ENCODE measurements at places on chromosomes 13 and 19.

DNA sequence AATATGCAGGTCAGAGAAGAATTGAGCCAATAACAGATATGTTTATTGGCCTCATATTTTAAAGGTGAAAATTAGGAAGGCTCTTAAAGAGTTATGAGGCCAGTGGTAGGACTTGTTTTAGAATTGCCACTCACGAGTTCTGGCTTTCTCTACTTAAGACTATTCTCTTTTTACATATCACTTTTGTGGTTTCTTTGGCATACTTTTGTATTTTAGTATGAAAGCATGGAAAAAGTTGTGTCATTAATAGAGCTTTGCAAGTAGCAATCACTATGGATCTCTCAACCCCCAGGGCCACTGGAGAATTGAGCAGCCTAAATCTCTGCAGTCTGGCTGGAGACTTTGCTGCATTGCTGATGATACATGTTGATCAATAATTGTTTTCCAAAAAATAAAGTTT lies 64.6 kb upstream of the SOX21 start:
- DNase-seq, result no peak

DNA sequence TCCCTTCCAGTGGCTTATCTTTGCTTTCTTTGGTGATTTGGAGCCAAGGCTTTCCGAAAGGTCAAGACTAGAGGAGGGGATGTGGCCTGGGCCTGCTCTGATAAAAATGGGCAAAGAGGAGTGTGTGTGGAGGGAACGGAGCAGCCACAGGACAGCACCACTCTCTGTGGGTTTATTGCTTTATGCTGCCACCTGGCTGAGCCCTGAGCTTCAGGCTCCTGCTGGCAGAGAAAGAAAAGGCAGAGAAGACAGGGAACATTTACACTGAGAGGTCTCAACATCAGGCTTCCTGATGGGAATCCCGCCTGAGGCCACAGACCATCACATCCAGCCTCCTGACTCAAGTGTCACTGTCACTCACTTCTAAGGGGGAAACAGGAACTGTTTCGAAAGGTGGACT lies 9.2 kb upstream of the GSX1 start:
- no peak for DNase-seq

- no peak for DNase-seq
Measured at GRCh38 chr19:29292153-29292552, 79.2 kb upstream of the UQCRFS1 start.

DNA sequence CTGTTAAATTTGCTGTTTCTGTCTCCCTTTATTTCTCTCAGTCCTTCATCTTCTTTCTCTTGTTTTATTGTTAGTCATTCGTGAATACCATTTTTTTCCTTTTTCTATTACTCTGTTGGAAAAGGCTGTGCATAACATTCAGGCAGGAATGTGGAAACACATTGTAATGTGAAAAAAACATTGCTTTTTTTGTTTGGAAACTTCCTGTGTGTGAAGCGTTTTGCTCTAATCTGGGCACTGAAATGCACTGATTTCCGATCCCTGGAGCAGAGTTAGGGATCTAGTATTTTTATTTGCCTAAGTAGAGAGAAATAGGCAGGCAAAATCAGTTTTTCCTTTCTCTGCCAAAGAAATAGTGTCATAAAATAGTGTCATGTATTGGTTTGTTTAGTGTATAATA lies 155.5 kb downstream of the PCCA start:
- no peak for DNase-seq

GRCh38 chr19:39363901-39364457 lies 21.8 kb downstream of the SAMD4B start:
- no peak for DNase-seq

- peak; percentile 82 for DNase-seq
Measured at GRCh38 chr19:7505682-7506384, 10.1 kb upstream of the ZNF358 start.

- no peak for DNase-seq
Measured at GRCh38 chr19:51691584-51692428, 1.3 kb upstream of the SPACA6 start.

DNA sequence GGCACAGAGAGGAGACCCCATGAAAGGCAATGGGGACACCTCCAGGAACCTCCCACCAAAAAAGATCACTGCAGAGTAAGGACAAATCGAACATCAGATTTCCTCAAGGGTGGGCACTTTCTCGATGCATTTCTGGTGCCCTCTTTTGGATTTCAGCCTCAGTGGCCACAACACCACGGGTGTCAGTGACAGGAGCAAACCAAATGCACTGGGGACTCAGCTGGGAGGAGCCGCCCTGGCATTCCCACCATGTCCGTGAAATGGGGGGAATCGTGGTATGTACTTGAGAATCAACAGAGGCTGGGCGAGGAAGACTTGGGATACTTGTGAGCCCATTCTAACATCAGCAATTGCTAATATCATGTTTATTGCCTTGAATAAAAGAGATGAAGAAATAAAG lies 16.3 kb downstream of the FAM187B start:
- DNase-seq, result no peak

- DNase-seq, result no peak
Measured at GRCh38 chr19:48632692-48633147, 4.5 kb downstream of the DBP start.

- no peak for DNase-seq
Measured at GRCh38 chr13:58960888-58961287, 1202.8 kb downstream of the DIAPH3 start.

GRCh38 chr13:29709407-29710069 lies 114.0 kb upstream of the SLC7A1 start:
- no peak for DNase-seq

DNA sequence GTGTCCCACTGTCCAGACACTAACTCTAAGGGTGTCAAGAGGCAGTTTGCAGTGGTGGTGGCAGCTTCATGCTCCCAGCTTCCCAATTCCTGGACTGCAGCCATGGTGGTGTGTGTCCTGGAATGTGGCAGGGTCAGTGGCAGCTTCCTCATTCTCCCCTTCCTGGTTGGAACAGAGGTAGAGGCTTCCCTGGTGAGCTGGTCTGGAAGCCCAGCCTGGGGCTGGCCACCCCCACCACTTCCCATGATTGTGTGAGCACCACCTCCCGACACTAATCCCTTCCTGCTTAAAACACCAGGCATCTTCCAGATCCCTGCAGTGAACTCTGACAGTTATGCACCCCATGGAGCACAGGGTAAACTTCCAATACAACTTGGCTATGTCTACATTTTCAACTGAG lies 134.9 kb downstream of the RAP2A start:
- no peak for DNase-seq

DNA sequence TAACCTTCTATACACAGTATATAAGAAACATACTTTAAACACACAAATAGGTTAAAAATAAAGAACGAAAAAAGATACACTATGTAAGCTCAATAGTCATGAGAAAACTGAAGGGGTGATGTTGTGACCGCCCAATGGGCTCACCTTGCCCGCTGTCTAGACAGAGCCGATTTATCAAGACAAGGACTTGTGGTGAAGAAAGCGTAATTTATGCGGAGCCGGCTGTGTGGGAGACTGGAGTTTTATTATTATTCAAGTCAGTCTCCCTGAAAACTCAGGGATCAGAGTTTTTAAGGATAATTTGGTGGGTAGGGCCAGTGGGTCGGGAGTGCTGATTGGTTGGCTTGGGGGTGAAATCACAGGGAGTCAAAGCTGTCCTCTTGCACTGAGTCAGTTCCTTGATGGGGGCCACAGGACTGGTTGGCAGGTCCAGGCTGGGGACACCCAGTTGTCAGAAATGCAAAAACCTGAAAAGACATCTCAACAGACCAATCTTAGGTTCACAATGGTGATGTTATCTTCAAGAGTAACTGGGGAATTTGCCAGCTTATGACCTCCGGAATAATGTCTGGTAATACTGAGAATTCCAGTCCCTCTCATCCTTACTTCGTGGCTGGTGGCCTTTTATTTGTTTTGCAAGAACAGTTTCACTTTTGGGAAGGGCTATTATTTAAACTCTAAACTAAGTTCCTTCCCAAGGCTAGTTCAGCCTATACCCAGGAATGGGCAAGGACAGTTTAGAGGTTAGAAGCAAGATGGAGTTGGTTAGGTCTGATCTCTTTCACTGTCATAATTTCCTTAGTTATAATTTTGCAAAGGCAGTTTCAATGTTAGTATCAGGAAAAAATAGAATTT lies 96.6 kb downstream of the UBL3 start:
- DNase-seq, result no peak

- DNase-seq, result no peak
Measured at GRCh38 chr19:48368936-48369335, 4.8 kb downstream of the SYNGR4 start.

- DNase-seq, result no peak
Measured at GRCh38 chr13:39998166-39998565, 342.7 kb downstream of the COG6 start.

DNA sequence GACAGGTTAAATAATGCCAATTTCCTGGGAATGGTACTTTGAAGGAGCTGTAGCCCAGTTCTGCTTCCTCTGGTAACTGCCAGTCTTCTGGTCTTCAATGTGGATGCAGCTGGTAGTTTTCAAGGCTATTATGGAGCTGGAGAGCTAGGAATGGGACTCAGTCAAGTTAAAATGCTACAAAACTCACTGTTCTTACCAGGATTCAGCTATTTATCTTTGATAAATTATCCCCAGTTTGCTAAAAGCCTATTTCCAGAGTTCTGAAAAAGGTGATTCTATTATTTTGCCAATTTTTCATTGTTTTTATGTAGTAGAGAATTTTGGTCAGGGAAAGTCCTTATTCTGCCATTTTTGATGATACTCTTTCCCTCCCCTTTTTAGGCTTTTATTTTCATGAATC lies 40.7 kb downstream of the GARRE1 start:
- DNase-seq, result no peak

- no peak for DNase-seq
Measured at GRCh38 chr19:34985249-34986022, 14.7 kb upstream of the GRAMD1A start.

DNA sequence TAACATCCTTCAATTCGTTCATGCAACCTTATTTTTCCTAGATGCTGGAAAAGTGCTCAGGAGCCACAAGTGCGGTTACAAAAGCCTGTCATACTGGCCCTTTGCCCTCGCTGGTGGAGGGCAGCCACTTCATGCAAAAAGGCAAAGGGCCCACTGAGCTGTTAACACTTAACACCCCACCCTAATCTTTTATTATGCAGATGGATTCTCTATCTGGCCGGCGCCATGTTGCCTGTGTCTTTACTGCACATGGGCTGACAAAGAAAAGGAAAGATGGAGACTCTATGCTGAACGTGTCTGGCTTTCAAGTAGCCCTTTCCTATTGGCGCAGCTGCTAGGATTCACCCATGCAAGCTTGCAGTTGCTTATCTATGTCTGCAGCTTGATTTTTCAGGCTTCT lies 10.8 kb downstream of the OR7D2 start:
- DNase-seq, result no peak

DNA sequence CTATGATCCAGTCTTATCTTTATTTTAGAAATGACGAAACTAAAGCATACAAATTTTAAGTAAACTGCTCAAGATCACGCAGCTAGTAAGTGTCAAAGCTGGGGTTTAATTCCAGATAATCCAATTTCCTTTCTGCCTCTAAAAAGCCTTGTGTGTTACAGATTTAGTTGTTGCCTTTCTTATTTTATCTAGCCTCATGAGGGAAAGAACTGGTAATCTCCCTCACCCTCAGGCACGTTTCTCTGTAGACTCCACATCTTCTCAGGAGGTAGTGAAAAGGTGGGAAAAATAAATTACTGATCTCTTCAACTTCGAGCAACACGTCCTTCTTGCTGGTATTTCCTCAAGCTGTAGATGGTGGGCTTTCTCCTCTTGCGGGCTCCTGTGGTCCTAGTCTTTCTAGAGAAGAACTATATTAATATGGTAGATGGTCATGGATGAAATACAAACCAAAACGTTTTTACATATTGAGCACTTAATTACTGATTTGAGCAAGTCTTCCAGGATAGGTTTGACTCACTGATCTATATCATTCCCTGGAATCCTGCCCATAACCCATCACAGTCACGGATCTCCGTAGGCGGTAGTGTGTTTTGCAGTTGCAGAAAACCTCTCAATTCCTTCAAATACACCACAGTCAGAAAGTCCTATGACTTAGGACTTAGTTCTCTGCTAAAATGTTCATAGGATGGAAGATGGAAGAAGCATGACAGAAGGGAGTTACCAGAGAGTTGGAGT lies 519.5 kb downstream of the DCT start:
- no peak for DNase-seq

GRCh38 chr13:99990126-99990977 lies 8.8 kb downstream of the ZIC2 start:
- DNase-seq, result no peak

- DNase-seq, result no peak
Measured at GRCh38 chr13:100397627-100398026, 191.0 kb downstream of the GGACT start.

GRCh38 chr13:74219566-74219965 lies 85.4 kb upstream of the KLF12 start:
- no peak for DNase-seq

DNA sequence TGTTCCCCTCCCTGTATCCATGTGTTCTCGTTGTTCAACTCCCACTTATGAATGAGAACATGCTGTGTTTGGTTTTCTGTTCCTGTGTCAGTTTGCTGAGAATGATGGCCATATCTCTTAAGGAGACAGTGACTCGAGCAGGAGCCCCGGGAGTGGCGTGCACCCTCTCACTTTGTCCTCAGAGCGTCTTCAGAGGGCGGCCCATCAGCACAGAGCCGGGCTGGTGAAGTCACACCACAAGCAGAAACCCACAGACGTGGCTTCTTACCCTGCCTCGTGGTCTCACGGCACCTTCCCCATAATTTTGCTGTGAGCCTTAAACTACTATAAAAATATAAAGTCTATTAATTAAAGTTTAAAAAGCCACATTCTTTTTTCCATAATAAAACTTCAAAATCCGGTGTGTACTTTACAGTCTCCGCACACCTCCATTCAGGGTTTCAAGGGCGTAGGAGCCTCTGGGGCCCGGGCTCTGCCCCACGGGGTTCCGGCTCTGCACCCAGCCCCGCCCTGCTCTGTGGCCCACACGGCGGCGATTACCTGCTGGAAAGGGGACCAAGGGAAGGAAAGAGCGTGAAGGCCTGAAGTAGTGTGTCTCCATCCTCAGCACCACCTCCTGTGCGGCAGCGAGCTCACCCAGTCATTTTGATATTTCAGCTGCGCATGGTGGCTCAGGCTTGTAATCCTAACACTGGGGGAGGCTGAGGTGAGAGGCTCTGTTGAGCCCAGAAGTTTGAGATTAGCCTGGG lies 101.3 kb upstream of the SOX1 start:
- DNase-seq, result no peak

DNA sequence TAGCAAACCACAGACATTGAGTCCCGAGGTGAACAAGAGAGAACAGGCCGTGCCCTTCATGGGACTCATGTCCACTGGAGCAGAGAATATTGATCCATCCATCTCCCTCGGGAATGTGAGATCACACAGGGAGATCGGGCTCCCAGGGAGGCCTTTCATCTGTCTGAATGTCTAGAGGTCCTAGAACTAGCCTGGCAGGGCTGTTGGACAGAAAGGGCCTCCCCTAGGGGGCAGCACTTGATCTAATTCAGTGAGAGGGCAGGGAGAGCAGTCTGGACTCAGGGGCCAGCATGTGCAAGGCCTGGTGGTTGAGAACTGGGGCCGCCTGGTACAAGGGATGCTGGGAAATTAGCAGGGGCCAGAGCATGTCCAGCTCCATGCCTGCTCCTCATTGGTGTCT lies 4.3 kb downstream of the RUVBL2 start:
- DNase-seq, result peak; percentile 70

Measured in liver (tissue), 10 donors.